ENCODE measurements at places on chromosomes 3 and 15.

DNA sequence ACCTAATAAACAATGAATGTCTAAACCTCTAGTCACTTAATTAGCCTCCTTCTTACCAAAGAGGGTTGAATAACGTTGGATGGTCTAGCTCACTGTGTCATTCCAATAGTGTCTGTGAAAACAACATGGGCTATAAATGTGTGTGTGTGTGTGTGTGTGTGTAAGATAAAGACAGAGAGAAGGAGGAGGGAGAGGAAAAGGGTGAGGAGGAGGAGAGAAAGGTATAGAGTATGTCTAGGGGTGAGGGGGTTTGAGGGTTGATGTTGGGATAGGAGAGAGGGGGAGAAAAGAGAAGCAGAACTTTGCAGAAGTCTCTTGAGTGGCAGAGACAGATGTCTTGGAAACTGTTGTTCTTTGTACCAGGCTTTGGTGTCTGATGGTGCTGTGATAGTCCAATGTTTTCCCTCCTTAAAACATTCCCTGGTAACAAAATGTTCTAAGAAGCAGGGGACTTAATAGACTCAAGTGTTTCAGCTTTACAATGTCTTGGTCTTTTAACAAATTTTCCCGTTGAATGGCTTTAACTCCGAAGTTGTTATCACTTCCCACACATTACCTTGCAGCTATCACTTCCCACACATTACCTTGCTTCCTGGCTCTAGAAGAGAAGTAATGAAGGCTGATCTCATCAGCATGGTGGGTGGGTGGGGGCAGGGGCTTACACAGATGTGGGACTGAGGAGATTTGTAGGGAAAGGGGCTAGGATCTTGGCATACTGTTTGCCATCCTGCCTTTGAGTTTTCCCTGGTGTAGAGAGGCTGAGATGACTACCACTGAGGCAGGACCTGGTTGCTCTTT is 57.8 kb upstream of the ETV5 start:
- DNase-seq = no peak

GRCh38 chr15:48017747-48018146 is 103.0 kb upstream of the SLC24A5 start:
- DNase-seq = no peak

DNA sequence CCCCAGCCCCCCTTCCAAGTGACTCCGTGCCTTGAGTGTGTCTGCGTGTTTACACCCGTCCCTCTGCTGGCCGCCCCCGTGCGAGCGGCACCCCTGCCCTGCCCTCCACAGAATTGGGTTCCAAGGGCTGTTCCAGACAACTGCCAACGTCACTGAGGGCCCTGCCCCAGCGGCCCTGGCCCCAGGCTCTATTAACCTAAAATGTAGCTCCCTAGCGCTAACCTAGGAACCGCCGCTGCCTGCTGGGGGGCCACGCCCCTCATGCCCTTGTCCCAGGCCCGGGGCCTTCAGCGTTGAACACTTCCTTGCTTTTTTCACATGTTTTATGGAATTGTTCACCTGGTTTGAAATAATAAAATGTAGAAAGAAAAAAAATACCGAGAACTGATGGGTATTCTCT is 10.0 kb upstream of the SEMA3B start:
- no peak for DNase-seq

GRCh38 chr3:183487896-183488295 is 59.5 kb upstream of the MCF2L2 start:
- no peak for DNase-seq

- DNase-seq = no peak
These were observed 259.3 kb downstream of the MAGI1 start for GRCh38 chr3:65779390-65779789.
